ENCODE measurements at places on chromosomes 16 and 17.

GRCh38 chr17:78862073-78863023, 21.7 kb upstream of the USP36 start:
- DNase-seq, result no peak

DNA sequence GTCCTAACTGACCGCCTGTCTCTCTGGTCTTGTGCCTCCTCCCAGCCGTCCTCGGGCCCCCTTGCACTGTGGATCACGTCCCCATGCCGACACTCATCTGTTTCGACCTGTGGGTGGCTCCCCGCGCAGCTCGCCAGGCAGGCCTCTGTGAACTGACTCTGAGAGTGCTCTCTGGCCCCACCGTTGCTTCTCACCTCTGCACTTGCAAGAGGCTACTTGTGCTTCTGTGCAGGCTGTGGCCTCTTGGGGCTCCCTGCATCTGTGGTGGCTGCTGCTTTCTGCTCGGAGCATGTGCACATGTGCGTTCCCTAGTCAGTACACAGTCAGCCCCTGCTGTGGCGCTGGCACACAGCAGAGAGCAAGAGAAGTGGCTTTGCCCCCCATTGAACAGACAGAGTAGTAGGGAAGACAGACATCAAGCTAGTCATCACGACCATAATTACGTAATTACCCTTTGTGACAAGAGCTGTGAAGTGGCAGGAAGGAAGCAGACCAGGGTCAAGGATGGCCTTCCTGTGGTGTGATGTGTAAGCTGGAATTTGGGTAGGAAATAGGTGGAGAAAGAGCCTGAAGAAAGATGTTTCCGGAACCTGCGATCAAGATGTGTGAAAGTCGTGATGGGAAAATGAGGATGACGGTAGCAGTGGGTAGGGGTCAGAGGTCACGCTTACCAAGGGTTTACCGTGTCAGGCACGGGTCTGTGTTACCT, 256.0 kb upstream of the CACNG5 start:
- DNase-seq, result no peak

DNA sequence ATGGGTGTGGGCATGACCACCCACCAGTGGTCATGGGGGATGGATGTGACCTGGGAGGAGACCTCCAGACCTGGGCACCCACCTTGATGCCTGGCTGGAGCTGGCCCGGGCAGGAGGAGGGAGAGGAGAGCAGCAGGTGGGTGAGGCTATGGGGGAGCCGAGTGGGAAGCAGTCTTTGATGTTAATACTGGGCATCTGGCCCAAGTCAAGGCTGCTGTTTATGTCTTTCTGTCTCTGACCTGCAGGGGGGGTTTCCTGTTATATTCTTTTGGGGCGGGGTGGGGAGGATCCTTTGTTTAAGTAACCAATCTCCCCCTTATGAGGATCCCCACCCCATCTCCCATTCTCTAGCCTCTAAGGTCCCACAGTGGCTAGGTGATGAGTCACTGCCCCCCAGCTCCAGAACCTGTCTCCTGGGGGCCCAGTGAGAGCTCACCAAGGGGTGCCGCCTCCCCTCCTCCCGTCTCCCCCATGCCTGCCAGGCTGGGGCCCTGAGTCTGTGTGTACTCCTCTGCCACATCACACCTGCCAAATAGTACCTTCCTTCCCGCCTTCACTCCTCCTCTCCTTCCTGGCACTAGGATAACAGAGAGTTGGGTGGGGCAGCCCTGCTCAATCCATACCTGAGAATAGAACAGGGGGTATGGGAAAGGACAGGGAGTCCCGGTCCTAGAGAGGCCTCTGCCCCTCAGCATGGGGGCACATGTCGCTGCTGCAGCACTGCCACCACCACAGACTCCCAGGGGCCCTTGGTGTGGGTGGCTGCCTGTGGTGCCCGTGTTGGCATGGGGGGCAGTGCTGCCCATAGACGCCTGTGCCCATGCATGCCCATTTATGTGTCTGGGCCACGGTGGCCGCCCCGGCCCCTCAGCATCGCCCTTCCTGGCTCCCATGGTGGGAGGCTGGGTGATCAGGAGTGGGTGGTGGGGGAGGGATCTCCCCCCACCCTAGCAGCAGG, 7.3 kb downstream of the THRA start:
- DNase-seq, result no peak

DNA sequence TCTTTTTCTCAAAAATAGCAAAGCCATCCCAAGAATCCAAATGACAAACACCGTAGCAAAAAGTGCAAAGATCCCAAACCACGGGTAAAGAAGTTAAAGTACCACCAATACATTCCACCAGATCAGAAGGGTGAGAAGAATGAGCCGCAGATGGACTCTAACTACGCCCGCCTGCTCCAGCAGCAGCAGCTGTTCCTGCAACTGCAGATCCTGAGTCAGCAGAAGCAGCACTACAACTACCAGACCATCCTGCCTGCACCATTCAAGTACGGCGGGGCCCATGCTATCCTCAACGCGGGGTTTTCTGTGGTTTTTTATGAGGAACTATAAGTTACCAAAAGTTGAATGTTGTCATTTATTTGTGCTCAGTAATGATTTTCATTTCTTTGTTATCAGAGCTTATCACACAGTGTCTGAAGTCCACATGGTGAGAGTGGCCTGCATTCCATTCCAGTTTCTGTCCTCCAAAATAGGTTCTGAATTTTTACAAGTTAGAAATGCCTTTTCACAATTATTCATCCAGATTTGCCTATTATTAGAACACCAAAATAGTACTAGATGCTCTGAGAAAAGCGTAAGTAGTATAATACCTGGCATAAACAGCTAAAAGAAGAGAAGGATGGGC, 169.2 kb downstream of the MRTFB start:
- DNase-seq, result no peak

- no peak for DNase-seq
These were observed 235.3 kb downstream of the SEC14L1 start for GRCh38 chr17:77375917-77376651.

DNA sequence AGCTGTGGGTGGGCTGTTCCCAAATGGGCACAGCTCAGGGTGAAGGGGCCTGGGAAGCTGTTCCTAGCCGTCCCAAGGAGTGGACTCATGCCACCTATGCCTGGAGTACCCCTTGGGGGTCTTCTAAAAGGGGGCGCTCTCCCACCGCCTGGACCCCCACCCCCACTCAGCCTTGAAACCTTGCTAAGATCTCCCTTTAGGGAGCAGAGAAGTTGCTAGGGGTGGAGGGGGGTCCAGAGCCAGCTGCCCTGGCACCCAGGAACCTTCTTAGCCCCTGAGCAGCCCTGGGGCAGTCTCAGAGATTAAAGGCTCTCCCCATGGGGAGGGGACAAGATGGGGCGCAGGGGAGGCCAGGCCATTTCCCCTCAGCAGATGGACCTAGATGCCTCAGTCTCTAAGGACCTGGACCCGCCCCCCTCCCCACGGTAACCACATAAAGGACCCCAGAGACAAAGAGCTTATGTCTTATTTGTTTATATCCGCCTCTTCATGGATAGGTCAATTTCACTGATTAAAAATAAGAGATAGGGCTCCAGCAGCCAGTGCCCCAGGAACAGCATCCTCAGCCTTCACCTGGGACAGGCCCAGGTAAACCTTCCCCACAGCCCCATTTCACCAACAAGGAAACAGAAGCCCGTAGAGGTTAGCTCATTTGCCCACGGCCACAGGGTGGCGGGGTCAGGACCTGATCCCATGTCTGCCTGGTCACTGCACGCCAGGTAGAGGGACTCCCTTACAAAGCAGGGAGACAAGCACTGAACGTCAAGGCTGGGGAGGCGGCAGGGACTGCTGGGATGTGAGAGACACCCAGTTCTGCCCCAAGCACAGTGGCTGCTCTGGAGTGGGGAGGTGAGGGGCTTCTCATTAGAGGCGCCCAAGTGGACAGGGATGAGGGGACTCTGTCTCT, 3.4 kb downstream of the MTSS2 start:
- DNase-seq, result no peak
